ENCODE measurements at places on chromosomes 1 and 21. TPM values are rescaled to one million over a fixed set of nuclear protein-coding genes. Genes with fewer than 3 reads are reported as not detected.

GRCh38 chr1:193256019-193256418 lies 69.6 kb upstream of the B3GALT2 start:
- ATAC-seq, result no peak

- no peak for ATAC-seq
These were observed 648.3 kb downstream of the KIF26B start for GRCh38 chr1:245802941-245803665.

DNA sequence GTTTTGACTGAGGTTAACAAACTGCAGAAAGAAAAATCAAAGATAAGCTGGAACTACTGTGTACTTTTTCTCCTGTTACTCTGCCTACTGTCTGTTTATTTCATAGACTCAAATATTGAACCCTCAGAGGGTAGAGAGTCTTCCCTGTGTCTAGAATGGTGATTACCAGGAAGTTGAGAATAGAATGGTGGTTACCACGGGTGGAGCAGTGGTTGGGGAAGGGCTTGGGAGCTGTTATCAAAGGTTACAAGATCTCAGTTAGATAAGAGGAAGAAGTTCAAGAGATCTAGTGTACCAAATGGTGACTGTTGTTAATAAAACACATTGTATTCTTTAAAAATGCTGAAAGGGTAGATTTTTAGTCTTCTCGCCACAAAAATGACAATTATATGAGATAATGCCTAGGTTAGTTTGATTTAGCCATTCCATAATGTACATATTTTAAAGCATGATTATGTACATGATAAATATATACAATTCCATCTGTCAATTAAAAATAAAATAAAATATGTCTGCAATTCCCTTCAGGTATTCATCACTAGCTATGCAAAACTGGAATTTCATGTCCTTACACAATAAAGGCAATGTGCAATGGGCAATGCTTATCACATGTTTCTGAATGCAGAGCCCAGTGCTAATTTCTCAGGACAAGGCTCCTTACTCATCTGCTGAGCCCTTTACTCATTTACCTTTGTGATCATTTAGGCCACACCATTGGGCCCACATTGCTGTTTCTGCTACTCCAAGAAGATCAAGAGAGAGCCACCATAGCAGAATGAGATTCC lies 474.3 kb upstream of the CAMK1G start:
- ATAC-seq, result no peak

GRCh38 chr1:30764939-30765555 lies 7.5 kb upstream of the LAPTM5 start:
- ATAC-seq, result no peak

LENEP gene
- not detected for total RNA-seq

DNA sequence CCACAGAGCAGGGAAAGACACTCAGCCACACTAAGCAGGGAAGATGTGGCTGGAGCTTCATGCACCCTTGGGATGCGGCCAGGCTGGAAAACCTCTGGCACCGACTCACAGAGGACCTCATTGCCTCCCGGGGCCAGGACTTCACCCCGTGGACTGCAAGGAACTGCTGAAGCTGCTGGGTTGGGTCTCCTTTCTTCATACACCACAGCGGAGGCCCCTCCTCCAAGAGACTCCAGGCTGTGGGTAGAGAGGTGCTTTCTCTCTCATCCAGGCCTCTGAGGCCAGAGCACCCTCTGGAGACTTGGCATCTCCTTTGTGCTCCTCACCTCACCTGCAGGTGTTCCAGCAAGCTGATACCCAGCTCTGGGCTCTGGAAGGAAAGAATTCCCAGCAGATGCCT lies 76.0 kb upstream of the EDN2 start:
- ATAC-seq, result no peak

DNA sequence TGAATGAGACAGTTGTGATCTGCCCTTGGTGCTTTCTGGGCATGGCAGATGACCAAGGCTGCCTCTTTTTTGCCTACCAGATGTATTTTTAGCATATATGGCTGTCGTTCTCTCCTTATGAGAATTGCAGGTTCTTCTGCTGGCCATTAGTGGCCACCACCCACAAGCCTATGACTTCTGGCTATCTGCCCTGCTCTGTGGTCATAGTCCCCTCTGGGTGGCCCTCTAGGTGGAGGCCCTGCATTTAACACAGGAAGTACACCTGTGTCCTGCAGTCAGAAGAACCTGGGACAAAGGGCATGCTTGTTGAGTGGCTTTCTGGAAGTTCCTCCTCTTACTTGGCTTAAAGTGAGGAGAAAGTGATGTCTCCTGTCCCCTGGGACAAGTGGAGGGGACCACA lies 6.5 kb downstream of the FCAMR start:
- ATAC-seq, result no peak

DNA sequence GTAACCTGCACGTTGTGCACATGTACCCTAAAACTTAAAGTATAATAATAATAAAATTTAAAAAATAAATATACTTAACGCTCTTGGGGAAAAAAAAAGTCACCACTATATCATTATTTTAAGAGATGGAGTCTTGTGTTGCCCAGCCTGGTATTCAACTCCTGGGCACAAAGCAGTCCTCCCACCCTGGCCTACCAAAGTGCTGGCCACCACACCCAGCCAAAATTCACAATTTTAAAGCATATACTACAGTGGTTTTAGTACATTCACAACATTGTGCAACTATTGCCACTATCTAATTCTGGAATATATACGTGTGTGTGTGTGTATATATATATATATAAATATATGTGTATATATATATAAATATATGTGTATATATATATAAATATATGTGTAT lies 5.9 kb downstream of the HMGN2 start:
- ATAC-seq, result no peak

FAM110D gene
- total RNA-seq, result 12.5 TPM

DNA sequence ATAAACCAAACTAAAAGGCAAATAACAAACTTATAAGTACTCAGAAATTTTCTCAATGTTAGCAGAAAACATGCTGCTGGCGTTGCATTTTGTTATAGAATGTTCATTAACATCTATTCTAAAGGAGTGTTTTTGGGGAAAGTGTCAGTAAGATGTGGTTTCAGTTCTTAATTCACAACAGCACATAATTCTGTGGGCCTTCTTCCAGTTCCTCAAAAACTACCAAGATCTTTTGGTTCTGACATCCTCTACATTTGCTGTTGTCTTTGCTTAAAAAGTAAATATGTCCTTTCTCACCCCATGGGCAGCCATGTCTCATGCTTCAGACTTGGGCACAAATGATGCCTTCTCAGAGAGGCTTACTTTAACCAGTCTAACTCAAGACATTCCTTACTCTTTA lies 152.5 kb downstream of the CDC7 start:
- ATAC-seq, result no peak

- ATAC-seq, result no peak
These were observed 6.0 kb downstream of the STMN1 start for GRCh38 chr1:25900219-25900618.

GRCh38 chr1:113255038-113255719 lies 135.1 kb upstream of the MAGI3 start:
- no peak for ATAC-seq

- no peak for ATAC-seq
These were observed 4.1 kb upstream of the NBPF3 start for GRCh38 chr1:21435646-21436487.

DNA sequence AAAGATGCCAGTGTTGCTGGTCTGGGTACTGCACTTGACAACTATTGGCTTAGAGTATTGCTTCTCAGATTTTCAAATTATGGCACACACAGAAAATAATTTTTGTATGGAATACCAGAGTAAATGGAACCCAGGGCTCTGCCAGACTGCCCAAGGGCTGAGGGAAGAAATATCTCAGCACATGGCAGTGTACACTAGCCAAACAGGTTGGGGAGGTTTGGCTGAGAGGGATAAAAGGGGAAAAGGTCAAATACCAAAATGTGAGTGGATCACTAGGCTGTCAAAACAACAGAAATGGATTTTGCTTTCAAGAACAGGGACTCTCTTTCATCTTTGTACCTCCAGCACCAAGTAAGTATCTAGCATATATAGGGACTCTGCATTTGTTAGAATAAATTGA lies 3.0 kb upstream of the RGS8 start:
- no peak for ATAC-seq

SLAMF8 gene
- total RNA-seq, result not detected

DNA sequence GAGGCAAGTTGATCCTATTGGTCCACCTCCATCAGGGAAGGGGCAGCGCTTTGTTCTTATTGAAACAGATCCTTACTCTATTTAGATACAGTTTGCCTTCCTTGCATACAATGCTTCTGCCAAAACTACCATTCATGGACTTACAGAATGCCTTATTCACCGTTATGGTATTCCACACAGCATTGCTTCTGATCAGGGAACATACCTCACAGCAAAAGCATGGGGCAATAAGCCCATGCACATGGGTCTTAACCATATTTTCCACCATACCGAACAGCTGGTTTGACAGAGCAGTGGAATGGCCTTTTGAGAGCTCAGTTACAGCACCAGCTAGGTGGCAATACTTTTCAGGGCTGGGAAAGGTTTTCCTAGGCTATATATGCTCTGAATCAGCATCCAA lies 544.8 kb upstream of the ADGRL4 start:
- ATAC-seq, result no peak

GRCh38 chr1:12369258-12369657 lies 139.4 kb downstream of the VPS13D start:
- ATAC-seq, result no peak
